NCI-H510A treated with DMSO at 0.1 percent for 48 hours (cell line): ENCODE measurements at places on chromosomes 11 and 22.
A peak's percentile ranks its signal among the peaks of the same experiment; 100 is the strongest.

DNA sequence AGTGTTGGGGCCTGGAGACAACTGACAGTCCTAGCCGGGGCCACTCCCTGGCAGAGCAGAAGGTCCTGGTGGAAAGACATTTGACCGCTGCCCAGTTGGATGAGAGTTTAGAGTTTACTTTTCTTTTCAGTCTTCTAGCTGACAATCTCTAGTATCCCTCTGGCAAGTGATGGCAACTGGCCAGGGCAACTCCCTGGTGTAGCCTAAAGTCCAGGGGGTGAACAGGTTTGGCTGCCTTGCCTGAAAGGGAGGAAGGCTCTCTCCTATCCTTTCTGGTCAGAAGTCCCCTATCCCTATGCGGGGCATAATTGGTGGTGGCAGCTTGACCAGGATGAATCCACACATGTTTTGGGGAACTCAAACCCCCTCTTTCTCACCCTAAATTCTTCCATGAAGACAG, 16.8 kb upstream of the MSANTD2 start:
- DNase-seq, result no peak

- peak; percentile 51 for DNase-seq
These were observed at the start of gene ZC3H7B for GRCh38 chr22:41301085-41302020. ZC3H7B (plus strand) TSS chr22:41301525; CDS start chr22:41320661, 19,136 bp downstream.

- DNase-seq, result no peak
These were observed 80.9 kb downstream of the TRIM29 start for GRCh38 chr11:120057028-120057330.

- no peak for DNase-seq
These were observed 22.0 kb upstream of the PATE1 start for GRCh38 chr11:125724125-125724524.

DNA sequence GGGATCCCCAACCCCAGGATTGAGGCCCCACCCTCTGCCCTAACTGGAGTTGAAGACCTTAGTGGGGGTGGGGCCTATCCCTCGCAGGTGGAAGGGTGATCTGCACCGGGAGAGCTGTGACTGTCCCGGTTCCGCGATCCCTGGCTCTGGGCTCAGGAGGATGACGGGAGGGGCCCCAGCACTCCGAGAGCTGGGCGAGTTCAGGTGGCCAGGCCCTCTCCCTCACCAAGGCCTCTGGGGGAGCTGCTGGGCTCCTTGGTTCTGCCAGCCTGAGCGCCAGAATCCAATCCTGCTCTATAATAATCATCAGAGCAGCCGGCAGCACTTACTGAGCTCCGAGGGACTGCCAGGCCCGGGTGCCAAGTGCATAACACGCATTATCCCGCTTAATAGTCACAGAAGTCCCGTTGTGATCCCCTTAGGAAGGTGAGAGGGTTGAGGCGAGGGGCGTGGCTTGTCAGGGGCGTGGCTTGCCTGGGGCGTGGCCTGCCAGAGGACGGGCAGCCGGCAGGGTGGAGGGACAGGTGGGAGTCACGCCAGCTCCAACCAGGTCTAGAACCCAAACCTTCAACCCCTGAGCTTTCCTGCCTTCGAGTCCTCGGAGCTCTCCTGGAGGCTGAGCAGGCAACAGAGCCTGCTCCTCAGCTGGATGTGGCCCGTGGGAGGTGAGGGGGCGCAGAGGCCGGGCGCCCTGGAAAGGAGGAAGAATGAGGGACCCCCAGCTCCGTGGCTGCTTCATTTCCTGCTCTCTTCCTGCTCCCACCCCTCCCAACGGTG, 7.3 kb upstream of the SYT7 start:
- peak; percentile 71 for DNase-seq

- no peak for DNase-seq
These were observed 14.4 kb downstream of the ARHGEF12 start for GRCh38 chr11:120350637-120351036.

GRCh38 chr11:96313163-96313562, 29.8 kb downstream of the MAML2 start:
- DNase-seq, result no peak
